ENCODE measurements at places on chromosomes 2 and 18.

GRCh38 chr2:100865816-100866460 lies 46.0 kb downstream of the NPAS2 start:
- no peak for DNase-seq

GRCh38 chr2:101415220-101415619 lies 27.9 kb upstream of the CREG2 start:
- no peak for DNase-seq

- DNase-seq, result no peak
These were observed 488.7 kb downstream of the ARHGAP15 start for GRCh38 chr2:143617803-143618415.

- DNase-seq, result no peak
These were observed 110.4 kb upstream of the RAB27B start for GRCh38 chr18:54717673-54718407.

- no peak for DNase-seq
These were observed 349.8 kb downstream of the RBM43 start for GRCh38 chr2:150911766-150912280.

- DNase-seq, result no peak
These were observed 38.1 kb downstream of the LRRTM4 start for GRCh38 chr2:77484026-77484425.

DNA sequence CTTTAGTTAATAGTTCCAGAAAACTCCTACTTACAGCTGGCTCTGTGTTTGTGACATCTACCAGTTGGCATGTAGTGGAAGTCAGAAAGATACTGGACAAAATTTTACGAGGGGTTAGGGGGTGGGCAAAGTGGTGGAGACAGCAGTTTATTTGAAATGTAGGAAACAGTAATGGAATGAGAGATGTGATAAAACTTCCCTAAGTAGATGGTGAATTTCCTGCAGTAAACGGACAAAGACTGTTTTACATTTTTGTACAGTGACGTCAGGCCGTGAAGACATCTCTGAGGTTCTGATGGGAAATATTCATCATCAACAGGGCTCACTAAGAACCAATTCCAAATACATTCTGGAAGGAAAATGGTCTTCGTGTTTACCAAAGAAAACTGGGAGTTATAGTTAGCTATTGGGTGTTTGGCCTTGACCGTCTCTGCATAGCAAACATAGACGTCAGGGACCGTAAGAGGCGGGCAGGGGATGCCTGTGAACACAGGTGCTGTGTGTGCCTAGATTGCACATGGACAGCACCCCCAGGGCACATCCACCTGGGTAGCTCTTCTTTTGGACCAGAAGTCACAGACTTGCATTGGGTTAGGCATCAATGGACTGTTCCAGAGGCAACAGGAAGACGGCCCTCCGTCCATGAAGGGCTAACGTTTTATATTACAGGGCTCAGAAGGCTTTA lies 131.5 kb downstream of the ZNF516 start:
- no peak for DNase-seq

GRCh38 chr2:37189452-37190153 lies 1.1 kb upstream of the SULT6B1 start:
- DNase-seq, result no peak

GRCh38 chr2:156445296-156446220 lies 9.4 kb downstream of the GPD2 start:
- DNase-seq, result no peak

DNA sequence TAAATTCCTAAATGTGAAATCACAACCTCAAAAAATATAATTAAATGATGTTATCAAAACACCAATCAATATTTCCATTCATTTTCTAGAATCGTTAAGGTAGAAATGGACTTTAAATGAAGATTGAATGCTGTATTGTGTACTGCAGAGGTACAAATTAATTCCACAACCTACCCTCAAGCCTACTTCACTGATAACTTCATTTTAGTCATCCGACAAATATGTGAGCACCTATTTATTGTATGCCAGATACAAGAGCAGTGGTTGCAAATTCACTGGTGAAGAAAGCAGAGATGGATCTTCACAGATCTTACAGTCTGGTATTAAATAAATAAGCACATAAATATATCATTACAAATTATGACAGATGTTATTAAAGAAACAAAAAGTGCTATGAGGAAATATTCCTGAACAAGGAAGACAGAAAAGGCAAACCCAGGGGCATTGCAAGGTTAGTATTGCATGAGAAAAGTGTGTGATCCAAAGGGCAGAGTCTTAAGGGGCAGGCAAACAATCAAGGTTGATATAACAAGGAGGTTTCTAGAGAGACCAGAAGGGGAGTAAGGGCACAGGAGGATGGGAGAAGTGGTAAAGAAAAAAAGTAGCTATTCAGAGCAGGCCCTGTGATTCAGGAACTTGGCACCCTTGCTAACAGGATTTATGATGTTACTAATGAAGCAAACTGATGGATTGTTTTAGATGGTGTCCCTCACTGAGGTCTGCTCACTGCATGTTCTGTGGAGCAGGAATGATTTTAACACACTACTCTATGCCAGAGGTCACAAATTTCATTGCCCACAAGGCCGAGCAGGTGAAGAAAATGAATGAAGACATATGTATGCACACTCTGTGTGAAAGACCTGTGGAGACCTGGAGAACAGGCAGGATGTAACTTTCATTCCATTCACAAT lies 128.0 kb upstream of the CCDC150 start:
- no peak for DNase-seq

- no peak for DNase-seq
These were observed 311.4 kb downstream of the CTNNA2 start for GRCh38 chr2:79824086-79824786.

- DNase-seq, result no peak
These were observed 6.5 kb downstream of the PLEK start for GRCh38 chr2:68371581-68371980.

DNA sequence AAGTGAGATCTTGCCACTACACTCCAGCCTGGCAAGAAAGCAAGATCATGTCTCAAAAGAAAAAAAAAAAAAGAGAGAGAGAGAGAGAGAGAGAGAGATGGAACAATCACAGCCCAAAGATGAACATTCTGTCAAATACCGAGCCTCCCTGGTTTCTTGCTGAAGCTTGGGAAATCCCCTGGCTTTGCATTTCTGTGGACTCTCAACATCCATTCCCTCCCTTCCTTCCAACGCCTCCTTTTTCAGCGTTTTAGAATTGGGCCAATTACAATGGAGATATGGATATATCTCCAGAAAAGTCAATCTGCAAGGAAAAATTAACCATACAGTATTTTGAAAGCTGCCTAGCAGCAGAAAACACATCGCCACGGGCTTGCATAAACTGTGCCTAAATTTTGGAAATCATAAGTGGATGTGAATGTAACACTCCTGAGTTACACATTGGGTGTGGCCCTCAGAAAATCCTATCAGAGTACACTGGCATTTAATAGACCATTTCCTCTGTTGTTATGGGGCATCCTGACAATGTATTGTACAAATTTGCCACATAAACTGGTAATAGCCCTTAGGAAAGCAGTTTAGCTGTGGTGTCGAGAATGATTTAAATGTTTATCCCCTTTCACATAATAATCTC lies 67.2 kb upstream of the PHLPP1 start:
- DNase-seq, result no peak

- DNase-seq, result no peak
These were observed 81.5 kb downstream of the CHRNA1 start for GRCh38 chr2:174682578-174683391.
